ENCODE measurements at places on chromosomes 11 and 22.

DNA sequence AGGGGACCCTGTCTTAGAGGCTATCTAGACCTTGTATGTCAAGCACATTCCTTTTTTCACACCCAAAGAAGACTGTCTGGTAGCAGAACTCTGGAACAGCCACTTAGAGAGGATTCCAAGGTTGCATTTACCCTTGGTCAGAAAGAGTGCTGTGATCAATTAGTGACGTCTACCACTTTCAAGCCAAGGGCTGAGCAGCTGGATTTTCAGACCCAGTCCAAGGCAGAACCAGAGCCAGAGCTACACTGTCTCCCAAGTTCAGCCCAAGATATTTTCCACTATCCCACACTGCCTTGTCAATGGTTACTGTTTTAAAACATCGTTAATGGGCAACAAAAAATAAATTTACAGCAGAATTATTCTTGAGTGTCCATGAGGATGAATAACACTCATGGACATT lies 24.0 kb downstream of the ABCC8 start:
- no peak for DNase-seq

- no peak for DNase-seq
Measured at GRCh38 chr22:43543522-43544288, 131.9 kb downstream of the MPPED1 start.

- DNase-seq, result no peak
Measured at GRCh38 chr22:23402275-23403151, 177.6 kb downstream of the IGLL1 start.

GRCh38 chr22:45061332-45061731 lies 51.5 kb upstream of the PHF21B start:
- DNase-seq, result no peak

All from tibial nerve (tissue), 4 donors.